ENCODE measurements at places on chromosomes 12 and 14.
A peak's percentile ranks its signal among the peaks of the same experiment; 100 is the strongest.

DNA sequence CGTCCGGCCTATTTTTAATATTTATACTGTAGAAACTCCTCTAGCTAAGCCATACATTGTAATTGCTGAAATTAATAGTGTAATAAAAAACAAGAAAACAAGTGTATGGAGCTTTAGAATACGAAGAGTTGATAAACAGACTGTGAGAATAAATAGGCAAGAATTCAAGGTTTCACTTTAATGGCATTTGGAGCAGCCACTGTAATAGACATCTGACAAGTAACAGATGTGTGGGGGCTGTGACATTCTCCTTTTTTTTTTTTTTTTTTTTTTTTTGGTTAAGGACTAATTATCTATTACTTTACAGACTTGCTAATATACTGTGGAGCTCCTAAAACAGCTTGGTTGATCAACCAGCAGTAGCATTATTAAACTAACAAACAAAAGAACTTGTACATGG lies 42.1 kb upstream of the CFAP54 start:
- DNase-seq, result no peak

GRCh38 chr12:89117448-89118034 lies 234.8 kb downstream of the DUSP6 start:
- no peak for DNase-seq

- no peak for DNase-seq
Observed at GRCh38 chr12:82721726-82722125, 35.0 kb downstream of the TMTC2 start.

DNA sequence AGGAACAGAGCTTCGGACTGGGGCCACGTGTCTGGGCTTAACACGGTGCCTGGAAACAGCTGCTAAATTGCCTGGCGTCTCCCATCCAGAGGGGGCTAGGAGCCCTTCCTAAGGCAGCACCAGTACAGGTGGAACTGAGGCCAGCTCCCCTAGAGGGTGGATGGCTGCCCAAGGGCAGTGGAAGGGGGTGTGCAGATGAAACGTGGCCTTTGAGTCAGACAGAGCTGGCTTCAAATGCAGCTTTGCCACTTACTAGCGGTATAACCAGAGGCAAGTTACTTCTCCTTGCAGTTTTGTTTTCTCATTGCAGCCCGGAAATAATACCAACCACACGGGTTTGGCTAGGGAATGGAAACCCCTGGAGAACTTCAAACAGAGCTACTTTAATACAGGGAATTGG lies 59.3 kb upstream of the SLC24A4 start:
- DNase-seq, result no peak

GRCh38 chr14:99955826-99956455 lies 109.3 kb upstream of the EVL start:
- no peak for DNase-seq

DNA sequence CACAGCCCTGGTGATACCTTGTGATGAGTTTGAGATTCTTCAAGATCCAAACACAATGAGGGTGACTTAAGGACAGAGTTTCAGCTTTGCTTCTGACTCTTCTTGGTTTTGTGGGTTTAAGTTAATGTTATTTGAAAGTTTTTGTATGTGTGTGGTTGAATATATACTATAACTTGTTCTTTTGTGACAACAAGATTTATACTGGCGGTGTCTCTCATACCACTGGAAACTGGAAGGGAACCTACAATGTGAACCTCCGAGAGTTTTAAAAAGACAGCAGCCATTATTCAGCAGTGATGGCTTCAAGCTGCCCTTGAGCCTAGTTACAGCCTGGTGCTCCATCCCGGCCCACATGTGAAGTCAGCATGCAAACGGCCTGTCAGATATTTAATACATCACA lies 87.9 kb upstream of the IGF1 start:
- no peak for DNase-seq

- no peak for DNase-seq
Observed at GRCh38 chr12:121505513-121505912, 75.3 kb downstream of the KDM2B start.

DNA sequence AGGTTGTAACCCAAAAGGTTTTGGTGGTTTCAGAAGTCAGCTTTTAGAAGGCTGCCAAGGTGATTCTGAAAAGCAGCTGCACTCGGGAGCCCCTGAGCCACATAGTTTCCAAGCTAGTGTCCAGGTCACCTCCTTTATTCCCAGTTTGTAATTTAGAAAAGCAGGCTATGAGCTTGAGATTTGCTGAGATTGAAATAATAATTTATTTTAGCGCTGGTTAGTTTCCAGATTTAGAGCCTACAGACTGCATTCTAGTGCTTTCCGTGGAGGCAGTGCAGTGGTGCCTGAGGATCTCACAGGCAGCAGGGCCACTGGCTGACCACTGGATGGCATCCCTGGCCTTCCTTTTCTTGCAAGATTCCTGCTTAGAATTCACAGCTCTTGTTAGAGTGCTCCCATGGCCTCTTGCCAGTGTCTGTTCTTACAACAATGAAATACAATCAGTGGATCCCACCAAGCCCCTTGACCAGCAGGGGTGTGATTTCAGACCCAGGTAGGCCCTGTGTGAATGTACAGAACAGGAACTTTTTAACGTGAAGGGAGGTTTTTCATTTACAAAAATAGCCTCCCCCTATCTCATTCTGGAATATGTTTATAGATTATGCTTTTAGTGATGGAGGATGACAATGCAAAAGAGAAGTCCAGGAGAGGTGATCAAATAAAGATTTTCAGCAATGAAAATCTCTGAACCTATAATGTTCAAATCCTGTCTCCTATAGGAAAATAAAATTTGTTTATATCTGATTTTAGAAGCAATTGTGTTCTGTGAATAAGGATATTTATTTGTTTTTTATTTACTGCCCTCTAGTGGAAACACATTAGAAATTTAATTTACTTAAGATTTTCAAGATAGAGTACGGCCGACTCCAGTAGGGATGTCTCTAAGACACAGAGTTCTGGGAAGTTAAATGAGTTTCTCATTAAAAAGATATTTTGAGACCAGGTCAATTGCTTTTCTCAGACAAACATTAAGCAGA lies 362.1 kb upstream of the STXBP6 start:
- DNase-seq, result no peak

- no peak for DNase-seq
Observed at GRCh38 chr12:31037931-31038330, 35.7 kb upstream of the DDX11 start.

GRCh38 chr14:64649383-64649998 lies 54.7 kb upstream of the PLEKHG3 start:
- no peak for DNase-seq

GRCh38 chr12:83514372-83514771 lies 827.7 kb downstream of the TMTC2 start:
- no peak for DNase-seq

- DNase-seq, result no peak
Observed at GRCh38 chr12:83758888-83759631, 1072.4 kb downstream of the TMTC2 start.

- DNase-seq, result peak; percentile 67
Observed at GRCh38 chr14:20857630-20858261, 33.4 kb upstream of the RNASE3 start.

DNA sequence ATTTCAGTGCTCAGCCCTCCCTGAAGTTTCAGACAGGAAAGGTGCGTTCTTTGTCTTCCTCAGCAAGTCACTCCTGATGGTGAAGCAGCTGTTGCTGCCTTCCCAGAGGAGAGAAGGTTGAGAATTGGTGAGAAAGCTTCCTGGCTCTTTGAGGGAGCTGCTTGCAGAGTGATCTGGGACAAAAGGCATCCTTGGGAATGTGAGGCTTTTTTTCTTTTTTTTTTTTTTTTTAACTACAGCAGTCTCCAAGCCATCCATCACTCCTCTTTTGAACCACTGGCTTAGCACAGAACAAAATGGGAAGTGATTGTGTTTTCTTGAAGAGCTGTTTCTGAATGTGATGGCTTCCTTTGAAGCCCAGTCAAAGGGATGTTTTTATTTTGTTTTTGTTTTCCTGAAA lies 120.4 kb upstream of the LRIG3 start:
- DNase-seq, result no peak

GRCh38 chr12:95574799-95575452 lies 23.6 kb upstream of the USP44 start:
- DNase-seq, result peak; percentile 51

GRCh38 chr12:57707250-57707649 lies 13.3 kb downstream of the OS9 start:
- DNase-seq, result no peak

DNA sequence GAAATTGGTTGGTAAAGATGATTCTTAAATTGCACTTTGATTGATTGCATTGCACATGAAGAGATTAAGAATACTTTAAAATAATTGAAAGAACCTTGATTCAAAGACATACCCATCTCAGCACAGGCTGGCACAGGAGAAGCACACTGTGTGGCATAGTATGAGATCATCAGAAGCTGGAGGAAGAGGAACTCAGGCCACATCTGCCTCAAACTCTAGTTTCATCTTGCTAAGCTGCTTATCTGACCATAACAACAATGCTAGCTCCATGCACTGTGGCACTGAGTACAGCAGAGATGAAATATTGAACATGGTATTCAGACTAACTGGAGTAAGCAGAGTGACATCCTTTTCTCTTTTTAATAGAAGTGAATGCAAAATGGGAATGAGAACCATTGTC lies 99.1 kb downstream of the TBC1D30 start:
- DNase-seq, result no peak

- no peak for DNase-seq
Observed at GRCh38 chr14:56187736-56188135, 69.5 kb downstream of the PELI2 start.

GRCh38 chr12:19075711-19076340 lies 53.7 kb upstream of the PLEKHA5 start:
- DNase-seq, result no peak

DNA sequence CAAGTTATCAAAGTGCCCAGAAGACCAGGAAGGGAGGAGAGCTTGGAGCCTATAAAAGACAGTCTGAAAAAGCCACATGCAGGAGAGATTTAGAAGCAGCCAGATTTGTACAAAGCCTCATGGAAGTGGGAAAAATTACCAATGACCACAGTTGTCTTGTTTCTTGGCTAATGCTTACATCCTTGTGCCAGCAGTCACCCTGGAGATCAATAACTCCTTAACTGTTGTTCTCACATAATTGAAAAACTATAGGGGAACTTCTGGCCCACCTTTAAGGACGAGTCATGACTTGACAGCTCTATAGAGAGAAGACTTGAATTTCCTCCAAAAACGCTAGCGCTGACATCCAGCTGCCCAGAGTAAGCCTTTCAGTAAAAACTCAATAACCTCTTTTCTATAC lies 313.1 kb downstream of the GALC start:
- no peak for DNase-seq
